Hindlimb muscle (tissue), 1 donor: ENCODE measurements at places on chromosomes 11 and 22. TPM values are rescaled to one million over a fixed set of nuclear protein-coding genes. Genes with fewer than 3 reads are reported as not detected.

The WBP2NL gene
- polyA plus RNA-seq, result 1.1 TPM

The SCN3B gene
- 45.1 TPM for polyA plus RNA-seq

The OR51B4 gene
- polyA plus RNA-seq, result not detected

The SCGB1A1 gene
- polyA plus RNA-seq, result not detected

The BET1L gene
- 35.6 TPM for polyA plus RNA-seq

The RFPL2 gene
- not detected for polyA plus RNA-seq

The KRTAP5-1 gene
- polyA plus RNA-seq, result 1.4 TPM

The POTEH gene
- not detected for polyA plus RNA-seq

The CYTH4 gene
- polyA plus RNA-seq, result 10.0 TPM

The HSCB gene
- polyA plus RNA-seq, result 23.2 TPM

The PLA2G3 gene
- not detected for polyA plus RNA-seq

The PTPRCAP gene
- polyA plus RNA-seq, result 0.67 TPM

The MS4A12 gene
- polyA plus RNA-seq, result not detected

The DEPDC5 gene
- polyA plus RNA-seq, result 11.5 TPM

The PIK3C2A gene
- polyA plus RNA-seq, result 17.1 TPM

The CRYBA4 gene
- polyA plus RNA-seq, result not detected

The TP53I11 gene
- 38.1 TPM for polyA plus RNA-seq

The SCN4B gene
- polyA plus RNA-seq, result 3.7 TPM

The PAMR1 gene
- 8.4 TPM for polyA plus RNA-seq

The MUC2 gene
- polyA plus RNA-seq, result 0.05 TPM

The TTC17 gene
- polyA plus RNA-seq, result 64.4 TPM
